H9 (cell line): ENCODE measurements at places on chromosomes 3 and 15.

DNA sequence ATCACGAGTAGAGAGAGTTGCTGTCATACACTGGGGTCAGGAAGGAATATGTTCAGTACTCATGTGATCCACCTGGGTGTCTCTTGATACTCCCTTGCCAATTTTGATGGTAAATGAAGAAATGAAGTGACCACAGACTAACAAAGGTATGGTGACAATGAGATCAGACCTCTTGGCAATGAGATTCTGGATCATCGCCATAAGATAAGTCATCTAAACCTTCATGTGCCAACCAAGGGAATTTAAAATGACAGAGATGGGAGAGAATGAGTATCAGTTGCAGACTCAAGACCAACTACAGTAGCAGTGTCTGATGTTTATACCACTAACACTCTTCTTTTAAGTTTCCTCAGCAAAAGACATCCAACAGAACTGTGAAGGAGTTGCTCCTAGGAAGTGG is 601.0 kb downstream of the MECOM start:
- DNase-seq, result no peak

DNA sequence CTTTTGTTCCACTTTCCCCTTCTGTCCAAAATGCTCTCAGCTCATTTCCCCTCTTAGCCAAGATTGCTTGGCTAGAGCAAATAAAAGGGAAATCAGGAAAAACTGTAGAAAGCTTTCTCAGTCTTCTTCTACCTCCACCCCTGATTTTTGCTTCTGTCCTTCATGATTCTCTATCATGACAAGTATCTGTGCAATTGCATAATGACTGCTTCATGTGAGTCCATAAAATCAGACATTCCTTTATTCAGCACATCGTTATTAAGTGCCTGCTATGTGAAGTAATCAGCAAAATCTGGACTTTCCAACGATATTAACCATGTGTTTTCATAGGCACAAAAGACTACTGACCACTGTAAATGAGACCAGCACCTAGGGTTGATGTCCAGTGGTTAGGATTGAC is 321.5 kb upstream of the CBLB start:
- DNase-seq, result no peak

DNA sequence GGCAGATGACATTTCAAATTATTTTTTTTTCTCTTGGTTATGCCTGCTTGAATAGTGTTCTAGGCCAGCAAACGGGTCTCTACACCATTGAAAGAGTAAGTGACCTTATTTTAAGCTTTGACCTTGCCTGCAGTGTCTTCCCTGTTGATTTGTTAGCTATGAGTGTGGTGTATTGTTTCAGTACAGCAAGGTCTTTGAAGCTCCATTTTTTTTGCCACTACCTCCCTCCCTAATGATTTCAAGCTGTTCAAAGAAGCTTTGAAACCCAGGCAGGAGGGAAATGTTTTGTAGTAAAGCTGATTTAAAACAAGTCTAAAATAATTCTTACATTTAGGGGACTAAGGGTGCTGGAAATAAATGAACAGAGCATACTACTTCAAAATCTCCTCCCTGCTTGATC is 1249.8 kb downstream of the ROBO1 start:
- DNase-seq, result no peak

DNA sequence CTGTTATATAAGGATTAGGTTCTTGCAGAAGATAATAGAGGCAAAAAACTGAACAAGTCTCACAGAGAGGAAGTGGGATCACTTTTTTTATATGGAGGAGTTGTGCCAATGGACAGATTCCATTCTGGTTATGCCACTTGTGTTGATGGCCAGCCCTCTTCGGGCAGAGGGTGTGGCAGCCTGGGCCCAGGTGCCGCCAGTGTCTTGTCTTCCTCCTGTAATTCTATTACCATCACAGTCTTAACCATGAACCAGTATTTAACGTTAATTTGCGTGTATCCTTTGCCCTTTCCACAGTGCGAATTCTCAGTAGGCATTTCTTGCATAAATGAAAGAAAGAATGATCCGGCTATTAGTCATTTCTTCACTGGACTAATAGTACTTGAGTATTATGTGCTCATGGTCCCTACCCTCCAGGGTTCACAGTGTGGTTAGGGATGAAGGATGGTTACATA is 7.0 kb upstream of the USP4 start:
- no peak for DNase-seq

- no peak for DNase-seq
Observed at GRCh38 chr15:90376789-90377188, 11.3 kb upstream of the IQGAP1 start.

- peak; percentile 88 for DNase-seq
Observed at GRCh38 chr15:89760303-89761008, 9.4 kb upstream of the MESP1 start.

- DNase-seq, result peak; percentile 8
Observed at GRCh38 chr15:101004986-101005747, 86.0 kb downstream of the LRRK1 start.

DNA sequence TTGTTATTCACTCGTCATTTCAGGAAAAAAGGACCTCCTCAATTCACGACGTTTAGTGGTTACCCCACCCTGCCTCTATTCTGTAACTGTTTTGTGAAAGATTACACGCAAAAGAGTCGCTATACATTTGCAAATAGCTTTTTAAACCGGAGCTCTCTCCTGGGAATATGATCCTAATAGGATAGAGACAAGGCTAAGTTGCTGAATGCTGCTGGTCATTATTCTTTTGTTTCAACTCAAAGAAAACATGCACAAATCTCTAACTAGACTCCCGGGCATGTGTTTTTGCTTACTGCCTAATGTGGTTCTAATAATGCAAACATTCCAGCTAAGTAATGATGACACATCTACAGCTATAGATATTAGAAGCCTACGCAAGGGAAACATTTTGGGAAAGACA is 214.6 kb upstream of the MDFIC2 start:
- DNase-seq, result no peak

DNA sequence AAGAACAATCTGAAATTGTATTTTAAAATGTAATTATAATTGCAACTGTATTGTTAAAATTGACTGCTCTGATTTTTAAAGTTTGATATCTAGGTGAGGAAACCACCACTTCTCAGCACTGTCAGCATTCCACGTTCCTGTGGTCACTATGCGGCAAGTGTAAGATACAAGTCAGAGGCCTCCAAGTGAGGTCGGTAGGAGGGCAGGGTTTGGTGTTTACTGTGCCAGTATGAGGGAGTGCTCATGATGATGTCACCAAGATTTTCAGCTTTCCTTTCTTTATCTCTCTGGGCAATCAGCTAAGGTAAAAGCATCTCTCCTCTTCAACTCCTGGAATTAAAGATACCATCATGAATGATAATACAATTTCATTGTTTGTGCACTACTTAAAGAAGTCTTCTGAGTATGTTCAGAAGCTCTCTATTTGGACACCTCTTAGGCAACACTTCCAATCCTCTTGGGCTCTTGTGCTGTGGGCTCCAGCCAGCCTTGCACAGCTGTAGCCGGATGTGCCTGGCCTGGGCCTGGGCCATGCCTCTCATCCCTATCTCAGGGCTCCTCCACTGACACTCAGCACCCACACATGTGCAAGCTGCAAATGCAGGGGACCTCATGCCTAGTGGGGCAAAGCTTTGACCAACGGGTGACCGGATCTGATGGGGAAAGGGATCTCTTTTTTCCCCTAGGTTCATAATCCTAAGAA is 42.9 kb downstream of the CCR3 start:
- no peak for DNase-seq

DNA sequence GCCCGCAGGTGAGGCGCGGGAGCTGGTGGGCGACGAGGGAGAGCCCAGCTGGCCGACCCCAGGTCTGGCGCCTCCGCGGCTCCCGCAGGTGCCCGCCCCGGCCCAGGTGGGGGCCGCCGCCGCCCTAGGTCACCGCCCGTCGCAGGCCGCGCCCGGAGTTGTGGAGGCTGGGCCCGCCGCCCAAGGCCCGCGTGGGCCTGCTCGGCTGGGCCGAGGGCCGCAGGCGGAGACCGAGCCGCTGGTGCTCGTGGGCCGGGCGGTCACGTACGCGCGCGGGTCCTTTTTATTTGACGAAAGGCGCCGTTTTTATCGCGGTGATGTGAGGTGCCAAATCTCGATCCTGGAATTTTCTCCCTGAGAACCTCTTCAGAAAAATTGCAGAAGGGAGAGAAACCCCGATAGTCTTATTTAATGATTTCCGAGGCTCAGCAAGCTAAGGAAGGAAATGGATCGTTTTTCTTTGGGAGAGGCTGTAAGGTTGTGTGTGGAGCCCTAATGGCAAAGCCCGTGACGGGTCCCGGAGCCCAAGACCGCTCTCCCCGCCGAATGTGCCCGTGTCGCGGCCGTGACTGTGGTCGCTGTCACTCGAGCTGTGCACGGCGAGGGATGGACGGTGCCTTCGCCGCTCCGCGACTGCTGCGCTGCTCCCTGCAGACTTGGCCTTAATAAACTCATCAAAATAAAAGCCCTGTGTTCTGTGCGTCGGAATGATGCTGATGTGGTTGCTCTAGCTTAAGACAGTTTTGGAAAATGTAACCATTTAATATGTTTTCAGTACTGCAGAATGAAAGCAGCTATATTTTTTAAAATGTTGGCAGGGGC is 612 bp downstream of the APPL1 start:
- DNase-seq, result peak; percentile 33

GRCh38 chr3:161049683-161050248 is 55.4 kb downstream of the B3GALNT1 start:
- DNase-seq, result no peak

DNA sequence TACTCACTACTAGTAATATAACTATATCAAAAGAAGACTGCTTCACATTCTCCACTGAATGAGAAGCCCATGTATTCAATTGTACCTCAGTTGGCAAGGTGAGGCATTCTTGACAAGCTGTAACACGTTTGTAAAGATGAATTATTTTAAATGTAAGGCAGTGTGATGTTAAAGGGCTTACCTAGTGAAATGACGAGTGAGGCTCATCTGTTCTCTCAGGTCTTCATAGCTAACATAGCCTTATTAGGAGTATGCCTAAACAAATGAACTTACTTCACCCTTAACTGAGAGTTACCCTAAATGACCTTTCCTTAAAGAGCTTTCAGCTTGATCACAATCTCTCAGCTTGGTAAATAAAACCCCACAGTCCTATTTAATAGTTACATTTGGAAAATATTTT is 127.3 kb downstream of the FEZF2 start:
- DNase-seq, result no peak

DNA sequence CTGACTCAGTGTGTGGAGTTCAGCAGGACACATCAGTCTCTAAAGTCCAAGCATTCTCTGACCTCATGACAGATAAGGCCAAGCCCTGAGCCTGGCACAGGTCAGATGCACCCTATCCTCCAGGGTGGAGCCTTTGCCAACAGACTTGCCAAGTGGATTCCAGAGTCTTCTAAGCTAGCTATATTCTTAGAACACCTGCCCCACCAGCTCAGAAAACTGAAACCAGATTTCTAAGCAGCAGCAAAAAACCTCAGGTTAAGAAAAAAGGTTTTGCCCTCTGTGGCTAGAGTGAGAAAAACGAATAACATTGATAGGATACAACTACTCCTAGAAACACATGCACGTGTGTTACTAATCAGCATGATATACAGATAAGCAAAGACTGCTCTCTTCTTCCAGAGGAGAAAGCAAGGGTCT is 11.6 kb downstream of the RMDN3 start:
- DNase-seq, result no peak

DNA sequence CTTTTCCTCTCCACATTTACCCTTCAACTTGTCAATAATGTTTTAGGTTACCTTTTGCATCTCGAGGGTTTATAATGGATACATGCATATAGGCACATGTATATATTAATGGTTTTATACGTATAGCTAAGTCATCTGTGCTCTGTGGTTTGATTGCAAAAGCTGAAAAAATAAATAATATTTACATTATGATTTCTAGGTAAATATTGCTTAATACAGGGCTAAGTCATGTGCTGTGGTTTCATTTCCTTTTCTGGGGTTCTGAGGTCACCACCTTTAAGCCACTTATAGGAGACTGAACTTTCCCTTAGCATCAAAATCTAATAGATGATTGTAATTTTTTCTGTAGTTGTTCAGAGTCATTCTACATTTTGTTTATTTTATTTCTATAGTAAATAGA is 33.1 kb downstream of the LPP start:
- no peak for DNase-seq

GRCh38 chr3:72375237-72376076 is 472.8 kb downstream of the SHQ1 start:
- DNase-seq, result no peak

DNA sequence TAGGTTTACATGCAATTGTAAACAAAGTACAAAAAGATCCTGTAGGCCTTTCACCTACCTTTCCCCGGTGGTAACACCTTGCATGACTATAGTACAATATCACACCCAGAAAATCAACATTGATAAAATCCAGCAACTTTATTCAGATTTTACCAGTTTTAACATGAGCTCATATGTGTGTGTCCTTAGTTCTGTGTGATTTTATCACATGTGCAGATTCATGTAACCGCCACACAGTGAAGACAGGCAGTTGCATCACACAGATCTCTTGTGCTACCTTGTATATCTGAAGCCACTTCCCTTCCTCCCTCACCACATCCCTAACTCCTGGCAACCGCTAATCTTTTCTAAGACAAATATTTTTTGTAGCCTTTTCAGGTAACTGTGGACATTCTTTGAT is 183.5 kb upstream of the C2CD4B start:
- DNase-seq, result no peak

- DNase-seq, result no peak
Observed at GRCh38 chr3:123385001-123385401, 63.9 kb downstream of the ADCY5 start.
